Stimulated activated CD8-positive, alpha-beta memory T cell treated with anti-CD3 and anti-CD28 coated beads, Interleukin-4, amount 100 ng/mL, for 4 hours (primary cell): ENCODE measurements at places on chromosomes 12 and 14.

DNA sequence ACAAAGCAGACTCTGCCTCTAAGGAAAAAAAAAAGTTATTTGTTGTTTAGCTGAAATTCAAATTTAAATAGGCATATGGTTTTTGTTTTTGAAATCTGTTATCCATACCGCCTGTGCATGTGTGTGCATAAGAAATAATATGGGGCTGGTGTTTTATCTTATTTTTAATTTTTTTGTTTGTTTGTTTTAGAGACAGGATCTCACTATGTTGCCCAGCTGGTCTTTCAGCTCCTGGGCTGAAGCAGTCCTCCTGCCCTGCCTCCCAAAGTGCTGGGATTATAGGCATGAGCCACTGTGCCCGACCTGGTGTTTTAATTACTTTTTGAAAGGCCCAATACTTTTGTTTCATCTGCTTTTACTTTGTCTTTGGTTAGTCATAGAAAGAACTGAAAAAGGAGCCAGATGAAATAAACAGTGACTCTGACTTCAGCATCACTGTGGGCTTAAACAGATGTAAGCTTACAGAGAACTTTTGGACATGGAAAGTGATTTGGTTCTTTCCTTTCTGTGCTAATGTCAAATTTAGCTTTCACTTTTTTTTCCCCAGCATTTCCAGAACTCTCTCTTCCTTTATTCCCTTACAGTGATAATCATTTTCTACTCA is 37.2 kb downstream of the SUPT16H start:
- no peak for DNase-seq

GRCh38 chr14:35301735-35302528 is 9.8 kb downstream of the PSMA6 start:
- DNase-seq, result no peak

DNA sequence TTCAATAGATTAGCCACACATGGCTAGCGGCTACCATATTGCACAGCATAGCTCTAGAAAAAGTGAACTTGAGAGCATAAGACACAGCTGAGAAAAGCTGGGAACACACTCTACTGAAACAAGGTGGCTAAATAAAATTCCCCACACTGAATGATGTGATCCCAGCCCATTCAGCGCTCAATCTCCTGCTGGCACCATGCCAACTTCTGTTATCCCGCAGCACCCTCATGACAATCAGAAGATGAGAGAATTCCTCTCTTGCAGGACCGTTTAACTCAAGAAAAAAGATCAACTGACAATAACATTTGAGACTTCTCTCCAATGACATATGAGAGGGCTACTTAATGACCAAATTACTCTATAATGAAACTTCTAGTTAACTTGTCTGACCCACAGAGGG is 115.4 kb downstream of the ADAMTS20 start:
- no peak for DNase-seq

GRCh38 chr12:15038137-15038536 is 65.3 kb downstream of the PDE6H start:
- no peak for DNase-seq

GRCh38 chr12:105368047-105368646 is 37.7 kb downstream of the C12orf75 start:
- no peak for DNase-seq

GRCh38 chr14:103136388-103137271 is 13.4 kb downstream of the TNFAIP2 start:
- no peak for DNase-seq
